Fibroblast of lung (primary cell): ENCODE measurements at places on chromosomes 13 and 19.

GRCh38 chr13:100197116-100197515 lies 108.2 kb downstream of the PCCA start:
- DNase-seq = no peak

DNA sequence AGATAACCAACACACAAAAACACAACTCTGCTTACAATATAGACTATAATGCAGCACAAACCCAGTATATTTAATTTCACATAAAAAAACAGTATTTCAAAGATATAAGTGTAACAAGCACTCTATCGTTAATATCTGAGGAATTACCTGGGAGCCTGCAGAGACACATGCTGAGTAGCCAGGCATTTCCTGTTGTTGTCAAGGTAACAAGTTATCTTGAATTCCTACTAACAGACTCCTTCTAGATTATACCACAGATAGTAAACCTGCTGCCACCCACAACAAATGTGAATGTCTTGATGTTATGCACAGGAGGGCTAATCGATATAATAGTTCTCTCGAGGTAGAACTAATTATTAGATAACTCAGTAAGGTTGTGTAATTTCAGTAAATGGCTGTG lies 826.0 kb upstream of the PRR20A start:
- no peak for DNase-seq

DNA sequence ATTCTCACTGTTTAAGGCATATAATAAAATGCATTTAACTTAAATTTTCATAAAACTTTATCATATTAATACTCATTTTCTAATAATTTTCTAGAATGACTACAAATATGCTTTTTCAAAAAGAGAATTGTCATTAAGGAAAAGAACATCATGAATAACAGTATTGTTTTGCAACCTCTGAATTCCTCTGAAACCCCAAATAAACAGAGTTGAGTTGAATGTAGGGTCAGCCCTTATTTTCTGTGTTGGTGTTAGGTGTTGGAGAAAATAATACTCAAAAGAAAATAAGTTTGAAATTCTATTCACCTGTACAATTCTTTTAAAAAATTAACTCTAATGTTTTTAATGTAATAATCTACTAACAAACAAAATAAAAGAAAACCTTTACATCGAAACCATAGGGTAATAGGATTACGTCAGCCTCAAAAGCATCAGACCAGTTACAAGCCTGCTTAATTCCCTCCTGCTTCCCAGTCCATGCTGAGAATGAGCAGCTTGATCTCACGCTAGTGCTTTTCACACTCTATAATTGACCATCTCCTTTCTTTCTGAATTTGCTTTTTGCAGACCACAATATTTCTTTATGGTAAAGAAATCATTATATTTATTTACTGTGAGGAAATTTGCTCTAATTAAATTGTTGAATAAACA lies 160.9 kb downstream of the PCDH9 start:
- DNase-seq = no peak

- DNase-seq = peak; percentile 53
These were observed 40.2 kb upstream of the ABCC4 start for GRCh38 chr13:95341441-95341840.

- no peak for DNase-seq
These were observed 2.3 kb downstream of the UPF1 start for GRCh38 chr19:18833849-18834643.

- no peak for DNase-seq
These were observed 9.5 kb upstream of the VSTM2B start for GRCh38 chr19:29516358-29516725.

DNA sequence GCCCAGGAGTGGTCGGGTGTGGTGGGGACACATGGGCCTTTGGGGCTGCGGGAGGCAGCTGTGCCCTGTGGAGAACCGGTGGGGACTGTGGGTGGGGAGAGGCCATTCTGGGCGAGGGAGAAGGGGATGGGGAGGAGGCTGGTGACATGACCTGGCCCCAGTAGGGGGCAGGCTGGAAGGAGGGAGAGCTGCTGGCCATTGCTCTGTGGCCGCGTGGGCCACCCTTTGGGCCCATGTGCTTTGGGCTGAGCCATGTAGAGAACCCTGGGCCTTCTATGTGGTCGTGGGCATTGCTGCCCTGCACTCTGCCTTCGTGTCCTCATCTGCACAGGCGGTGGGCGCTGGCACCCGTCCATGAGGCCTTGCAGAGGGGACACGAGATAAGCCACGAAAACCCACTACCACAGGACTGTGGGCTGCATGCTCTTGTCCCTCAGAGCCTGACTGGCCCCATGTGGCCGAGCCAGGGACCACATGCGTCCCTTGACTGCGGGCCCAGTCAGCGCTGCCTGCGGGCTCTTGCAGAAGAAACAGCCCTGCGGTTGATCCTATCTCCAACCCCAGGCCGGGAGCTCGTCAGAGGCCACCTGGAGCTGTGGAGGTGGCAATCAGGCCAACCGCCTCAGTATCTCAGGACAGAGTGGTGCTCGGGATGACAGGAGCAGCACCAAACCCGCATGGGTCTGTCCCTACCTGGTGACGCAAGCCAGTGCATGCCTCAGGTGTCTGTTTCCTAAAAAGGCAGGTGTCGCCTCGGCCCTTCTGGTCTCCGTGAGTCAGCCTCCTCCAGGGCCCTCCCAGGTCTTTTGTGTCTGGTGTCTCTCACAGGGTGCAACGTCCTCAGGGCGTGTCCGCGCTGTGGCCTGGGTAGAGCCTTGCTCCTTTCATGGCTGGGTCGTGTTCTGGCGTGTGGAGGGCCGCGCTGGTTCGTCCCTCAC lies 14.3 kb downstream of the FZR1 start:
- no peak for DNase-seq

GRCh38 chr13:28012896-28013295 lies 24.4 kb upstream of the URAD start:
- DNase-seq = no peak
